Activated T-cell treated with anti-CD3 and anti-CD28 coated beads for 1 hour (primary cell): ENCODE measurements at places on chromosomes 4 and X.

GRCh38 chr4:119647558-119647957, 19.0 kb upstream of the PDE5A start:
- DNase-seq = no peak

- DNase-seq = peak; percentile 8
Measured at GRCh38 chrX:71492231-71493065, 40.5 kb upstream of the OGT start.

DNA sequence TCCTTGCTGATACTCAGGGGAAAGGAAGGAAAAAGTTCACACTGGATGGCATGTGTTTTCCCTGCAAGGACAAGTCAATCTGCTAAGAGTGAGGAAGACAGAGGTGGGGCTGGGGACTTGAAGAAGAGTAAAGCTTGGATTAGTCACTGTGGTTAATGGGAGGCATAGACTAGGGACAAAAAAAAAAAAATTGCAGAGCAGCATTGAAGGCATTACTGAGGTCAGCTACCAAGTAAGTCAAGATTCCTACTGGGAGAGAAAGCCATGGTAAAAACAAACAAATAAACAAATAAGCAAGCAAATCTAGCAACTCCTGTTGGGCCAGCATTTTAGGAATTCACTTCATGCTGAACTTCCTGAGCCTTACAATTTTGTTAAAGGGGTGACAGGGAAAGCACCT, 58.2 kb upstream of the GPC4 start:
- no peak for DNase-seq

DNA sequence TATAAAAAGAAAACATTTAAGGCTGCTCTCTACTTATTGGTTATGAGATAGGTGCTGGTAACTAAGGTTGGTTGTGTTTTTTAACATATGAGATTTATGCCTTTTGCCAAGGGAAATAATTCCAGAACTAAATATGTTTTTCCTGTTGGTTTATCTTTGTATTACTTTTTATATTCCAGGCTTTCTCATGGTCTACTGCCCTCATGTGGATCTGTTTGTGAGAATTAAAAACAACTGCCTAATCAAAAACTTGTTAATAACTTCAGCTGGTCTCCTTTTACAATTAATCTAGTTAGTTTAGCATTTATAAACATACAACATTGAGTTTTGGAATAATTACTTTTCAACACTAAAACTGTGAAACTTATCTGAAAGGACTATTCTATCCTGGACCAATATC, 1208.3 kb downstream of the ADGRL3 start:
- DNase-seq = no peak

GRCh38 chr4:2728221-2728620, 27.9 kb downstream of the TNIP2 start:
- DNase-seq = no peak
